Cortex of kidney (tissue), 1 donor: ENCODE measurements at places on chromosomes 3 and 15.

DNA sequence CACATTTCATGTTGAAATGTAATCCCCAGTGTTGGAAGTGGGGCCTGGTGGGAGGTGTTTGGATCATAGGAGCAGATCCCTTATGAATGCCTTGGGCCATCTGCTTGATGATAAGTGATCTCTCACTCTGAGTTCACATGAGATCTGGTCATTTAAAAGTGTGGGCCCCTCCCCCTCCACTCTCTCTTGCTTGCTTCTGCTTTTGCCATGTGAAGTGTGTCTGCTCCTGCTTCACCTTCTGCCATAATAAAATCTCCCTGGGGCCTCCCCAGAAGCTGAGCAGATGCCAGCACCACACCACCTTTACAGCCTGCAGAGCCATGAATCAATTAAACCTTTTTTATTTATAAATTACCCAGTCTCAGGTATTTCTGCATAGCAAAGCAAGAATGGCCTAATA, 14.2 kb upstream of the CD200R1L start:
- DNase-seq: no peak

- no peak for DNase-seq
These were observed 70.4 kb downstream of the PFN2 start for GRCh38 chr3:149900322-149900721.

GRCh38 chr15:89149501-89150101, 61.3 kb downstream of the ABHD2 start:
- DNase-seq: no peak

GRCh38 chr15:30922480-30923311, 19.0 kb downstream of the FAN1 start:
- DNase-seq: no peak

DNA sequence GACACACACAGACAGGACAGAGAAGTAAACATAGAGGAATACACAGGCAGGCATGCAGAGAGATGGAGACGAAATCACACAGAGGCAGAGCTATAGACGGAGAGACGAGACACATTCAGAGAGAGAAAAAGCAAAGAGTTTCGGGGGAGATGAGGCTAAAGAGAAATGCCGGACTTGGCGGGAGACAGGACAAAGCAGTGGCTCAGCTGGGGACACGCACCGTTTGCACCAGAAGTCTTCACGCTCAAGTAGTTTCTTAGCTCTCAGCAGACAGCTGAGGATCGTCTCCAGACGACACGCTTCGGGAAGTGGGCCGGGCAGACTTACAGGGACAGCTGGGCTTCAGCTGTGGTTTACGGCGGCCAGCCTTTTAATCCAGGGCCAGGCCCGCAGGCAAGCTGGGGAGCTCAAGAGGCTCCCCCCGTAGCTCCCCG, 56.2 kb upstream of the DLG1 start:
- no peak for DNase-seq

GRCh38 chr15:49038382-49038781, 7.9 kb downstream of the SECISBP2L start:
- DNase-seq: no peak

DNA sequence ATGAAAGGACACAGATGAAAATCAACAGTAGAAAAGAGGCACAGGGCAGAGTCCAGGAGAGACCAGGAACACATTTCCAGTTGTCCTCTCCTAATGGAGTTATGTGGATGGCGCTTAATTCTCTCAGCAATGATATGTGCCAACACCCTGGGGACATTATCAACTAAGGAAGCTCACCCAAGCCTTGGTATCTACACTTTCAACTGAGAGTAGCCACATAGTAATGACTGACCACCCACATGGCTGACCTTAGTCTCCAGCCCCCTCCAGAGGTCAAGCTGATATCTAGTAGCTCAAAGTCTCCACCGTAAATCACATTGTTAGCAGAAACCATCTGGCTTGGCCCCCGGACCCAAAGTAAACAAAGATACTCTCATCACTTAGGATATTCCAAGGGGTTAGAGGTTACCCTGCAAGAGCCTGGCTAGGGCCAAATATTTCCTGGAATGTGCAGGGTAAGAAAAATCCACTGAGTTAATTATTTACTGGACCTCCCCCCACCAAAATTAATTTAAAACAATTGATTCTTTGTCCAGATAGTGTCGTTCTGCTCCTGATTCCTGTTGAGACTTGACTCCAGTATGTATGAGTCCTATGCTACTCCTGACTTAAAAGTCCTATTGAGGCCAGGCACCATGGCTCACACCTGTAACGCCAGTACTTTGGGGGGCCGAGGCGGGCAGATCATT, 24.8 kb downstream of the GABRR3 start:
- DNase-seq: no peak

- no peak for DNase-seq
These were observed 6.4 kb upstream of the ISL2 start for GRCh38 chr15:76330080-76330680.

GRCh38 chr15:82969353-82969752, 16.7 kb upstream of the RAMAC start:
- DNase-seq: no peak

- DNase-seq: no peak
These were observed 81.8 kb upstream of the THBS1 start for GRCh38 chr15:39499042-39499441.

GRCh38 chr3:182909318-182910040, 70.9 kb downstream of the DCUN1D1 start:
- no peak for DNase-seq

- no peak for DNase-seq
These were observed 5.4 kb downstream of the IFT122 start for GRCh38 chr3:129445471-129445870.

DNA sequence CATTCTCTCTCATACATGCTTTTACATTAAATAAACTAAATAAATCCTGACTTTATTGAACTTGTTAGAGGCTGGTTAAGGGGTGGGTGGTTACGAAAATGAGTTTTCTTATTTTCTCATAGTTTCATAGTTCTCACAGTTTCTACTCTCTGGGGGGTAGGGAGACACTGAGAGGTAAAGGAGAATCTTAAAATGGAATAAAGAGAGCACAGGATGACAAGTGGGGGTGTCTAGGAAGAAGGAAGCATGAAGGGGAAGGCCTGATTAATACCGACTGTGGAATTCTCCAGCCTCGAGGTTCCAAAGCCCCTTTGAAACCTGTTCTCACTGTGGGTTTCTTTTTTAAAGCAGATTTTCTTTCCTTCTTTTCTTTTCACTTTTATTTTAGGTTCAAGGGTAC, 66.4 kb upstream of the TRA2B start:
- DNase-seq: no peak

DNA sequence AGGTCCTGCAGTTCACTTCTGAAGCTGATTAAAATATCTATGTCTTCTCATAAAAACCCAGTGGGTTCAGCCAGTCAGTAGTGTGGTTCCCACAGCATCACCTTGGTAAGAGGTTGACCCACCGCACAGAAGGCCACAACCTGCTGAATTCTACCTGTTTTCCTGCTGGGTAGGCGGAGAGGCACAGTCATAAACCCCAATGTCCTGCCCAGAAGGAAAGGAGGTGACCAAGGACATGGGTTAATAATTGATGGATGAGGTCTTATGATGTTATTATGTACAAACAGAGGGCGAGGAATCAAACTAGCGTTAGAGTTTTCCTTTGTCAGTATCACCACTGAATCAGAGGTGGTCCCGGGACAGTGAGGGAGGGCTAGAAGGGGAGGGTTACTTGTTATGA, 27.8 kb downstream of the CA12 start:
- no peak for DNase-seq

DNA sequence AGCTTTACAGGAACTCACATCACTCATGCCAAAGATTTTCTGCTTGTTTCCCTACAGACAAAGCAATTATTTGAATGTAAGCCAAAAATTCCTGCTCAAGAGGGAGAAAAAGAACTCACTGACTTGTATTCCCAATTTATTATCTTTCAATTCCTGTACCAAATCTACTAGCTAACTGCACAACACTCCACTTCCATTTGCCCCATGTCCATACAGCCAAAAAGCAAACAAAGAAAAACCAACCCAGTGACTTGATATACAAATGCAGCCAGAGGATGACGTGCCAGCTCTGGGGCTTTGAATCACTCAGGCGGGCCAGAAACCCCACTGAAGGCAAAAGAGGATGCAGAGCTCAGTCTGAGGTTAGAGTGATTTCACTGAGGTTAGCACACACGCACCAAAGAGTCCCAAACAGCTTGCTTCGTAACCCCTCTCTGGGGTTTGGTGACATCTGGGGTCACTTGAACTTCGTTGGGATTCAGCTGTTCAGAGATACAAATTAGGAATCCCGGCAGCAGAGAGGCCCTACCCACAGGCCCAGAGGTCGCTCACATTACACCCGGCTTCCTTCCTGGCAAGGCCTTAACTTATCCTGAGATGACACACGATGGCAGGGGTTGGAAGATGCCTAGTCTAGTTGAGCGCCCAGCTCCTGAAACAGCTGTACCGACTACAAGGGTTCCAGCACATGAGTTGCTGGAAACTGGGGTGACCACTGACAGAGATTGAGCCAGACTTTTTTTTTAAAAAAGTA, 1.6 kb downstream of the RFTN1 start:
- no peak for DNase-seq

DNA sequence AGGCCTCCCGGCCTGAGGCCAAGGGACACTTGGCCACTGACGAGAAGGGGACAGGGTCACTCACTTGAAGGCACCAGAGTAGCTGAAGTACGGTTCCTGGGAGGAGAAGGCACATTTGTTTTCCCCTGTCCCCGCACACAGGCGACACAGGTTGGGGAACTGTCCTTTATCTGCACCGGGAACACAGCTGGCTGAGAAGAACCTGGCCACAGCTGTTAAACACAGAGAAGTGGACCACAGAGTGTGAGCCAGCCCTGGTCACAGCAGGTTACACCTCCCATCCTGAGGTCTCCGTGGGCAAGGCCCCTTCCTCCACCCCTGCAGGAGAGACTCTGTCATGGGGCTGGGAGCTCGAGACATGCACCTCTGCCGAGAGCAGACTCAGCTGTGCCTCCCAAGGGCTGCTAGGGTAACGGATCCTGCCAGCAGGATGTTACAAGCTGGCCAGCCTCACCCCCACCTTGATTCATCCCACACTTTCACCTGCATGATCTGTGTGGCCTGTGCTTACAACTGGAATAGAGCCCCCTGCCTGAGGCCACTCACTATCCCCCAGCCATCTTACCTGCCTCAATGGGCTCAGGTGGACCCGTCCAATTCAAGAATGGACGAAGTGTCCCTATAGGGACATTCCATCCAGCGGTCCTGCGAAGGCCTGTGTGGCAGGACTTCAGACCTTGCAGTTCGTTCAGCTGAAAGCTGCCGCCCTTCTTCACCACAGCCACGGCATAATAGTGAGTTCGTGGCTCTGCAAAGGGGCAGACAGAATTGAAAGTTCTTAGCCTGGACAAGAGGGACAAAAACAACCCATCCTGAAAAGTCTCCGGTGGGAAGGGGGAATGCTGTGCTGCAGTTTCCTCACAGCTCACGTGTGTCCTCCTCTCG, 9.2 kb downstream of the LTF start:
- DNase-seq: no peak

- DNase-seq: no peak
These were observed 27.3 kb downstream of the ATOSA start for GRCh38 chr15:52651868-52652267.

DNA sequence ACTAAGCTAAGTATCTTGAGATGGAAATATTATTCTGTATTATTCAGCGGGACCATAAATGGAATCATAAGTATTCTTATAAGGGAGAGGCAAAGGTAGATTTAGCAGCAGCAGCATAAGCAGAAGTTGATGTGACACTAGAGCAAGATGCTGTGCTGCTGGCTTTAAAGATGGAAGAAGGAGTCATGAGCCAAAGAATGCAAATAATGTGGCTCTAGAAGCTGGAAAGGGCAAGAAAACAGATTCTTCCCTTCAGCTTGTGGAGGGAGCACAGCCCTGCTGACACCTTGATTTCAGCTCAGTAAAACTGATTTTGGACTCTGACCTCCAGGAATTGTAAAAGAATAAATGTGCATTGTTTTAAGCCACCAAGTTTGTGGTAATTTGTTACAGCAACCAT, 144.2 kb upstream of the ANKRD28 start:
- DNase-seq: no peak

DNA sequence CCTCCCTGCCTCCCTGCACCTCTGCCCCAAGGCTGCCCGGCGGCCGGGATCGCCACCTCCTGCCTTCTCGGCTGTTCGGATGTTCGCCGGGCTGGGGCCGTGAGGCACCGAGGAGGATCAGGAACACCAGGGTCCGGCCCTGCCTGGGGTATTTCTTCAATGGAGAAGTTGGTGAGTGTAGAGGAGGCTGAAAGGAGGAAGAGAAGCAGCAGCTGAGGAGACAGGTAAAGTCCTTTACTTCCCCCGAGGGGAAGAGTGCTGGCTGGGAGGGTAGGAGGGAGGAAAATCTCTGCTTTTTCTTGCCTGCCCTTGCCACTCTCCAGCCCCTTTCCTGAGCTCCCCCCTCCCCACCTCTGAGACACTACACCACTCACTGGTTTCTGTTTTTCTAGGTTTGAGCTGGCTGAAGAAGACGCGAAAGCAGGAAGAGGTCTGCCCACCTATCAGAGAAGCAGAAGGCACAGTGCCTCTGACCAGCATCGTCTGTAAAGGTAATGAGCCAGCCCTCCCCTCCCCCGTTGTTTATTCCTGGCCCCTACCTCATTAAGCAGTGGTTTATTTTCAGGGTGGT, 519 bp downstream of the ASB7 start:
- DNase-seq: no peak

GRCh38 chr3:123755501-123755900, 128.6 kb downstream of the MYLK start:
- DNase-seq: no peak

DNA sequence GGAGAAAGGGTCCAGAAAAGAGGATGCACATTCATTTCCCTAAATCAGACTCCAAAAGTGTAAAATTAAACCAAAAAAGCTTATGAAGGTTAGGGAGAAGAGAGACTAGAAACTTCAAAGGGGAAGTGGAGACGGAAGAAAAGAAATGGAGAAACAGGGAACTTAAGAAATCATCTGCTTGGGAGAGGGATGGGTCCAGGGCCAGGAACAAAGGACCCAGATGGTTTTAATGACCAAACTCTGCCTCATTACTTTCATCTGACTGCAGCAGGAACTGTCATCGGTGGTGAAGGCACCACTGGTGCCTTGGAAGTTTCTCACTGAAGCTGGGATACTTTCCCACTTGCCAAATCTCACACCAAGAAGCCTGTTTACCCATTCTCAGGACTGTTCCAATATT, 70.5 kb upstream of the SLC4A7 start:
- no peak for DNase-seq

DNA sequence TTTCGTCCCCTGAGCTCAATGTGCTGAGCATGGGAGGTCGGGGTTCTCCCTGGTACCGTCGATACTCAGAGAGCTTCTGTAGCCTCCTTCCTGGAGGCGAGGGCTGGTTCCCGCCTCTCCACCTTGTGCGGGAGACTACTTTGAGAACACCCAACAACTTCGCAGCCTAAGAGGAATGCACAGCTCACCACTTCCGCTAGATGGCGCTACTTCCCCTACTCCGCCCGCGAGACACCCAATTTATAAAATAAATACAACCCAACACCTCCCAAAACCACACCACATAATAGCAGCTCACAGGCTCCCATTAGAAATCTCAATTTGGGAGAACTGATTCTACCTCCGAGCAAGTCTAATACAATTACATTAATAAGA, 1.2 kb downstream of the RGMA start:
- DNase-seq: no peak

- no peak for DNase-seq
These were observed 160.2 kb downstream of the XXYLT1 start for GRCh38 chr3:195110647-195111318.
